SJSA1 (cell line): ENCODE measurements at places on chromosomes 4 and X. TPM values are rescaled to one million over a fixed set of nuclear protein-coding genes. Genes with fewer than 3 reads are reported as not detected.

DNA sequence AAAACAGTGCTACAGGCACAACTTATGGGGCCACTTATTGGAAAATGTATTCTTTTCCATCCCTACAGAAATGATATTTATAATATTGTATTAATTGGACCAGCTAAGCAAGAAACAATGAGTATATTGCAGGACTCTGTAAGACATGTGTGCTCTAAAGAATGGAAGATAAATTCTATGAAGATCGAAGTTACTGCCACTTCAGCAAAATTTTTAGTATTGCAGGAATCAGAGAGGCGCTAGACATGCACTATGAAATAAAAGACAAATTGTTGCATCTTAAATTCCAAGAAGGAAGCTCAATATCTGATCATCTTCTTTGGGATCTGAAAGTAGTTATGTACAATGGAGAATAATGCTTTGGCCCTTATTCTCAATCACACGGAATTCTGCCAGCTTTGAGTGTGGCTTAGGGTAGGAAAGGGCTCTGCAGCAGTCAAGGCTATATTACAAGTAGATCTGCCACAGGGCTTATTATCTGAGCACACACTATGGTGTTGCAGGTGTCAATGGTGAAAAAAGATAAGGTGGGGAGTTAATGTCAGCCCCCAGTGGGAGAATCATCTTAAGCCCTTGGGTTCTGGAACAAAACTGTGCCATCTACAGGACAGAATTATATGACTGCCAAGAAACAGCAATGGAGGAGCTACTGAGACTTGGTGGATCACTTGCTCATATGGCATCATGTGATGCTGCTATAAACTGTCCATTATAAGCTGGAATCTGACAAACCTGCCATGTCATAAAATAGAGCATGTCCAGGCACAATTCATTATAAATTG lies 334.0 kb upstream of the NDST3 start:
- no peaks in the 10 kb centered on the region for H3K36me3 ChIP-seq
- H3K27ac ChIP-seq = no peak overlapping the region
- no peak overlapping the region for H3K4me3 ChIP-seq
- no peak for DNase-seq
- no peaks in the 10 kb centered on the region for H3K4me1 ChIP-seq

- no peaks in the 10 kb centered on the region for H3K36me3 ChIP-seq
- no peak overlapping the region for H3K4me3 ChIP-seq
- DNase-seq = no peak
- no peaks in the 10 kb centered on the region for H3K4me1 ChIP-seq
Observed at GRCh38 chrX:63282077-63282476, 69.1 kb downstream of the SPIN4 start.

Gene FAT4
- total RNA-seq = 37.1 and 54.4 TPM in 2 replicates

- no peak overlapping the region for H3K4me3 ChIP-seq
- no peak for DNase-seq
- peaks cover 19% of the 10 kb centered on the region for H3K36me3 ChIP-seq
- H3K27ac ChIP-seq = no peak overlapping the region
- no peaks in the 10 kb centered on the region for H3K4me1 ChIP-seq
Observed at GRCh38 chrX:20143561-20143960, 1.9 kb upstream of the EIF1AX start.

DNA sequence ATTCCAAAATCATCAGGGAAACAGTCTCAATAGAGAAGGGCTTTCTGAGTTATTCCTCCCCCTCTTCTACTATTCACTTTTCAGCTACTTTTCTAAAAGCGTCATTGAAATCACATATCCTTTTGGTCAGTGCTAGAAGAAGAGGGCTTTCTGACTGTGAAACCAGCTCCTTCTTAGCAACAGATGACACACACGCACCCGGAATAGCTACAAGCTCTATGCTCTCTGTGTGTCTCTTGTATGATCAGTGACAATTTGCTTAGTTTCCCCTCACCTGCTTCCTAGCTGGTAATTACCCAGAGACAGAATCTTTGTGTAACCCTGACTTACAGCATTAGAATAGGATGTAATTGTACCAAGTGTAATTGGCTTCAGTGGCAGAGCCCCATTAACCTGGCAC lies 268.1 kb upstream of the SLITRK2 start:
- no peak overlapping the region for H3K4me3 ChIP-seq
- no peak for DNase-seq
- H3K27ac ChIP-seq = no peak overlapping the region
- no peaks in the 10 kb centered on the region for H3K27me3 ChIP-seq
- H3K36me3 ChIP-seq = no peaks in the 10 kb centered on the region

- DNase-seq = peak; percentile 55
- H3K4me1 ChIP-seq = no peaks in the 10 kb centered on the region
- H3K27me3 ChIP-seq = peaks cover 5% of the 10 kb centered on the region
- no peak overlapping the region for H3K27ac ChIP-seq
- H3K36me3 ChIP-seq = no peaks in the 10 kb centered on the region
- H3K4me3 ChIP-seq = no peak overlapping the region
Observed at GRCh38 chr4:173013232-173013930, 155.2 kb upstream of the GALNT7 start.
